Activated CD8-positive, alpha-beta memory T cell treated with anti-CD3 and anti-CD28 coated beads, Interleukin-2, amount 50 U/mL, for 4 hours (primary cell): ENCODE measurements at places on chromosomes 1 and 21.

GRCh38 chr21:36867291-36867905 lies 99.1 kb downstream of the HLCS start:
- DNase-seq, result no peak

DNA sequence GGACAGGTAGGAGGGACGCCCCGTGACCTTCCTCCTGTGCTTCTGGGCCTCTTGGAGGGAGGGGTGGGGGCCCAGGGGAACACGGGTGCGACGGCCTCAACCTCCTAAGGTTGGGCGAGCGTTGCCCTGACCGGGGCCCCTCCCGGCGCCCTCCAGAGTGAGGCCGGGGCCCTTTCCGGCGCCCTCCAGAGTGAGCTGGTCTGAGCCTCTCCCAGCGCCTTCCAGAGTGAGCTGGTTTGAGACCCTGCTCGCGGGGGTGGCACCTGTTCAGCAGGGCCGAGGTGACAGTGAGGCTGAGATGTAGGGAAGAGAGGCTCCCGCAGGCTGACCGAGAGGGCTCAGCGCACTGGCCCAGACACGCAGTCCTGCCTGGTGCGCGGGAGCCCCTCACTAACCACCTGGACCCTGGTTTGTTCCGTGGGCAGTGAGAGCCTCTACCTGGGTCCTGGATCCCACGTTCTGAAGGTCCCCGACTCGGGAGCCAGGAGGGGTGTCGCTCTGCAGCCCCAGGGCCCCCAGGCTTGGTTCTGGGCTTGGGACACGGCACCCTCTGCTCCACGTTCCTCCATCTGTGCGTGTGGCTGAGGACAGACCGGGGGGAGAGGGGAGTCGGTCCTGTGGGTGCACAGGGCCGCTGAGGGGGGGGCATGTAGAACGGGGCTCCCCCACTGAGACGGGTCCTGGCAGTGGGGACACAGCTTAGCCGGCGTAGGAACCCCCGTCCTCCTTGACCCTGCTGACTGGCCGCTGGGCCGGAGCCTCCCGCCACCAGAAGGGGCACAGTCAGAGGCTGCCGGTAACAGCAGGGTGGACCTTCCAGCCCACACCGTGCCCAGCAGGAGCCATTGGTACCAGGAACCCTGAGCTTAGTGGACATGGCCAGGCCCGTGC lies 1.4 kb downstream of the COL6A1 start:
- DNase-seq, result peak; percentile 17

DNA sequence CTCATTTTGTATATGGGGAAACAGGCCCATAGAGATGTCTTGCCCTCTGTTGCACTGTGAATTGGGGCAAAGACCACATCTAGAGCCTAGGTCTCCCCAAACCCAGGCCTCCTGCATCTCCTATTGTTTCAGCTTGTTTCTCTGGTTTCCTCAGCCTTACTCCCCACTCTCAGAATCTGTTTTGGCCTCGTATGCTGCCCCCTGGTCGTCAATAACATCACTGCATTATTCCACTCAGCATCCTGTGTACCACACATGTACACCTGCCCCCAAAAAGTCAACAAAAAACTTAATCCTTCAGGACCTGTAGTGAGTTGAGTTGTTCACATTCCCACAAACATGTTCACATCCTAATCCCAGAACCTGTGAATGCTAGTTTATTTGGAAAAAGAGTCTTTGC lies 184.8 kb downstream of the BRINP2 start:
- DNase-seq, result no peak

DNA sequence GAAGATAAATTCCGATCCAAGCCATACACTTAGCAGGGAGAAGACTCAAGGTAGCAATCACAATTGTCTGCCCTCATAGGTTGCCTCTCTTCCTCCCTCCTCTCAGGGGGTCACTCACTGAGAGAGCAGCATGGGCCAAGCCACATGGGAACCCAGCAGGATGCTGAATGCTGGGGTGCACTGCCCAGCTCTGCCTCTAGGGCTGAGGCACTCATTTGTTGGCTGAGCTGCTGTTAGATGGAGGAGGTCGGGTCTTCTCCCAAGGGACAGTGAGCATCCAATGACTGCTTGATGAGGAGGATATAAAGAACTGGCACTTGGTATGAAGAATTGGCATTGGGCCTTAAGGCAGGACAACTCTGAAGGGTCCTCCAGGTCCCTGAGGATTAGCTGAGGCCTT lies 418.8 kb downstream of the SIPA1L2 start:
- no peak for DNase-seq

DNA sequence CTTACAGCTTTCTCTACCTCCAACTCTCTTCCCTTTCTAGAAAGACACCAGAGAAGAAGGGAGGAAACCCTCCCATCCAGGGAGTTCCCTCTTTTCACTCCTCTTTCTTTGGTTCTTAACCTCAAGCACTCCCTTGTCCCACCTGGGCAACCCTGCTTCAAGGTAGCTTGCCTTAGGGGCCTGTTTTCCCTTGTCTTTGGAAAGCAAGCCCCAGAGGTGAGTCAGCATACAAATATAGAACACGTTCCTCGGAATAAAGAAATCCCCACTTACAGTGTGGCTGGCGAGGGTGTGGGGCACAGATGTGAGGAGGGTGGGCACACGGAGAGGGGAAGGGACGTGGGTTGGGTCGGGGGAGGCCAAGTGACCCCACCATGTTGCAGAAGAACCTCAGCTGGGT lies 26.1 kb upstream of the KCNE2 start:
- no peak for DNase-seq

DNA sequence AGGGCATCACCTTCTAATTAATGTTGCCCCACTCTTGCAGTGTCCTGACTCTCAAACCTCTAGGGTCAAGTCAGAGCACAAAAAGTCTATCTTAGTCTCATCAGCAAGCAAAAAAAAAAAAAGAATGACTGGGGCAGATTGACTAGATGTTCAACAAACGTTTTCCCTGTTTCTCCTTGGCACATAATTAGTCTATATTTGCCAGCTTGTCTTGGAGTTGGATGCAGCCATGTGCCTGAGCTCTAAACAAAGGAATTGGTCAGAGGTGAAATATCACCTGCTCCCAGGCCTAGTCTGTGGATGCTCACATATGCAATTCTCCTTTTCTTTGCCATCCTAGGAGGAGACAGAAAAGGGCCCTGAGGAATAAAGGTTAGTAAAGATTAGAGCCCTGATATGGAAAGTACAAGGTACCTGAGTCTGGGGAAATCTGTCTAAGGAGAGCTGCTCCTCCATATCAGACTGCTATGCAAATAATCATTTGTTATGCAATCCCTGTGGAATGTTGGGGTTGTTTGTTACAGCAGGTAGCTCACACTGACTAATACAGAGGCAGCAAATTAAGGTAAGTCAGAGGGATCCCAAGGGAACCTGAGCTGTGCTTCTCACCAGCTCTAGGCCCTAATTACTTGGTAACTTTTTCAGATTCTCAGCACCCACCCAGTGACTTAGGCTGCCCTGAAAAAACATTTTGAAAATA lies 130.8 kb downstream of the BRINP2 start:
- no peak for DNase-seq

GRCh38 chr1:18581420-18581880 lies 49.2 kb upstream of the PAX7 start:
- peak; percentile 31 for DNase-seq

DNA sequence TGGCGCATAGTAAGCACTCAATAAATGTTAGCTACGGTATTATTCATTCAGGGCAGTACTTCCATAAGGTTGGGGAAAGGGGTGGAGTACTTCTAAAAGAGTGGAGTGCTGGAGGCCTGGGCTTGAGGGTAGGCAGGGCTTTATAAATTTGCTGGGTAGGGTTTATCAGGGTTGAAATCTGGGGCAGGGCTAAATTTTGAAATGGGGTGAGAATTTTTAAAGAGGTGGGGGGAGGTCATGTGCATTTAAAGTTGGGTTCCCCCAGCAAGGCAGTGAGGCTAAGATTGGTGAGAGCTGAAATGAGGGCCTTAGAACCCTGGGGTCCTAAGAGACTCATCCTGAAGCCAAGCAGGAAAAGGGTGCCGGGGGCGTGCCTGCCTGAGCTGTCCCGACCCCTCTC lies 10.0 kb downstream of the CATSPER4 start:
- DNase-seq, result no peak
